ENCODE measurements at places on chromosomes 2 and 18. TPM values are rescaled to one million over a fixed set of nuclear protein-coding genes. Genes with fewer than 3 reads are reported as not detected.

Gene CD8B
- 666 TPM for total RNA-seq

Gene POU3F3
- 0.14 TPM for total RNA-seq

Gene DLX2
- 0.09 TPM for total RNA-seq

Gene TPO
- 0.05 TPM for total RNA-seq

Gene RIT2
- total RNA-seq = not detected

Gene ABCG5
- not detected for total RNA-seq

Gene RUFY4
- total RNA-seq = 2.6 TPM

GRCh38 chr18:52242711-52243110, 97.3 kb upstream of the DCC start:
- no peaks in the 10 kb centered on the region for H3K36me3 ChIP-seq
- DNase-seq = no peak
- no peak overlapping the region for H3K4me3 ChIP-seq
- no peaks in the 10 kb centered on the region for H3K27me3 ChIP-seq

DNA sequence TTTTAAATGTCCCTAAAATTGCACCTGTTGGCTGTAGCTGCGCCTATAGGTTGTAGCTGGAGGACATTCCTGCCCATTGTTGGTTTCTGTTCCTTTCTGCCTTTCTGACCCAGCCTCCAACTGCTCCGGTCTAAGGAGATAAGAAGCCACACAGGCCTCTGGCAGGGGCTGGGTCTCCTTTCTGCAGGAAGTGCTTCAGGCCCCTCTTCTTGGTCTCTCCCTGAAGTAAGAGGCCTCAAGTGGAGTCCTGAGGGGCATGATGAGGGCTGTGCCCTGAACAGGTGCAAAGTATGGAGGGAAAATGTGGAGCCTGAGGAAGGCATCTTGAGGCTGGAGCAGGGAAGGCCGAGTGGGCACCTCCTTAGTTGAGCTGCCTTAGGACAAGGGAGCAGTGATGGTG, 10.4 kb upstream of the SFTPB start:
- no peaks in the 10 kb centered on the region for H3K4me1 ChIP-seq
- no peak overlapping the region for H3K27ac ChIP-seq
- H3K36me3 ChIP-seq = no peaks in the 10 kb centered on the region

DNA sequence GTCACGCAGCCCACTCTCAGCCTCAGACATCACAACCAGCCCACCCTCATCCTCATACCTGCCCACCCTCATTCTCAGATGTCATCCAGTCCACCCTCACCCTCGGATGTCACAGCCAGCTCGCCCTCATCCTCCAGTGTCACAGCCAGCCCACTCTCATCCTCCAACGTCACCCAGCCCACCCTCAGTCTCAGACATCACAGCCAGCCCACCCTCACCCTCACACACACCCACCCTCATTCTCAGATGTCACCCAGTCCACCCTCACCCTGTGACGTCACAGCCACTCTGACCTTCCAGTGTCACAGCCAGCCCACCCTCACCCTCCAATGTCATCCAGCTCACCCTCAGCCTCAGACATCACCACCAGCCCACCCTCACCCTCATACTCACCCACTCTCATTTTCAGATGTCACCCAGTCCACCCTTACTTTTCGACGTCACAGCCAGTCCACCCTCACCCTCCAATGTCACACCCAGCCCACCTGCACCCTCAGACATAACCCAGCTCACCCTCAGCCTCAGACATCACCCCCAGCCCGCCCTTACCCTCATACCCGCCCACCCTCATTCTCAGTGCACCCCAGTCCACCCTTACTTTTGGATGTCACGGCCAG, 100.3 kb downstream of the LOXHD1 start:
- DNase-seq = no peak
- no peaks in the 10 kb centered on the region for H3K4me1 ChIP-seq
- no peaks in the 10 kb centered on the region for H3K36me3 ChIP-seq
- no peaks in the 10 kb centered on the region for H3K27me3 ChIP-seq
- no peak overlapping the region for H3K27ac ChIP-seq
- no peak overlapping the region for H3K4me3 ChIP-seq

GRCh38 chr18:45467293-45467692, 148.0 kb upstream of the SLC14A2 start:
- no peaks in the 10 kb centered on the region for H3K4me1 ChIP-seq
- no peak for DNase-seq
- no peaks in the 10 kb centered on the region for H3K27me3 ChIP-seq
- no peaks in the 10 kb centered on the region for H3K36me3 ChIP-seq
- no peak overlapping the region for H3K27ac ChIP-seq

GRCh38 chr2:71617266-71617665, 163.9 kb downstream of the DYSF start:
- no peak overlapping the region for H3K27ac ChIP-seq
- no peaks in the 10 kb centered on the region for H3K36me3 ChIP-seq
- H3K27me3 ChIP-seq = no peaks in the 10 kb centered on the region
- no peak overlapping the region for H3K4me3 ChIP-seq
- H3K4me1 ChIP-seq = no peaks in the 10 kb centered on the region
- DNase-seq = no peak

DNA sequence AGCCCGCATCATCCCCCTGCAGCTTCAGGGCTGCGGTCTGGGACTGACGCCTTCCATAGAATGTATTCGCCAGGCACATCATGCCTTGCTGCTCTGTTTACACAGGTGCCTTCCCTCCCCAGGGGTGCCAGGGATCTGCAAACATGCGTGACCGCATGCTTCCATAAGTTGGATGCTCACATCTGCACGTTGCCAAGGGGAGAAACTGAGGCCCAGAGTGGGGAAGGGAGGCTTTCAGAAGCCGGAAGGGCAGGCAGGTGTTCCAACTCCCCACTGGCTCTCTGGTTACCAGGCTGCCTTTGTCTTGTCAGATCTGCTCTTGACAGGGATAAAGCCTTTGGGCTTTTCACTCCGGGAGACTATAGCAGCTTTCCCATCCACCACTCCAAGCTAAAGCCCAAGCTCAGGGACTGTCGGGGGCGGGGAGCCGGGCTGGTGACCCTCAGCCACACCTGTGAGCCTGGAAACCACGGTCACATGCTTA, 125.8 kb upstream of the TNP1 start:
- H3K4me1 ChIP-seq = no peaks in the 10 kb centered on the region
- no peaks in the 10 kb centered on the region for H3K36me3 ChIP-seq
- DNase-seq = no peak

- no peaks in the 10 kb centered on the region for H3K27me3 ChIP-seq
- no peak overlapping the region for H3K4me3 ChIP-seq
- no peak for DNase-seq
- H3K36me3 ChIP-seq = no peaks in the 10 kb centered on the region
Observed at GRCh38 chr18:7945882-7946281, 378.8 kb downstream of the PTPRM start.

- no peak for DNase-seq
- no peaks in the 10 kb centered on the region for H3K36me3 ChIP-seq
- H3K4me1 ChIP-seq = no peaks in the 10 kb centered on the region
- H3K27me3 ChIP-seq = peaks cover 15% of the 10 kb centered on the region
- H3K27ac ChIP-seq = no peak overlapping the region
Observed at GRCh38 chr2:86290596-86291327, 46.7 kb downstream of the REEP1 start.

GRCh38 chr2:80403081-80403480, 98.5 kb upstream of the LRRTM1 start:
- no peaks in the 10 kb centered on the region for H3K36me3 ChIP-seq
- H3K4me3 ChIP-seq = no peak overlapping the region
- no peak overlapping the region for H3K27ac ChIP-seq
- no peaks in the 10 kb centered on the region for H3K27me3 ChIP-seq
- H3K4me1 ChIP-seq = no peaks in the 10 kb centered on the region

GRCh38 chr2:227378371-227378782, 729 bp downstream of the TM4SF20 start:
- no peak overlapping the region for H3K4me3 ChIP-seq
- no peak overlapping the region for H3K27ac ChIP-seq
- no peaks in the 10 kb centered on the region for H3K4me1 ChIP-seq
- DNase-seq = no peak

- no peaks in the 10 kb centered on the region for H3K36me3 ChIP-seq
- H3K4me3 ChIP-seq = no peak overlapping the region
- no peak overlapping the region for H3K27ac ChIP-seq
- H3K4me1 ChIP-seq = peaks cover 45% of the 10 kb centered on the region
- H3K27me3 ChIP-seq = no peaks in the 10 kb centered on the region
- no peak for DNase-seq
Observed at GRCh38 chr2:10405448-10405847, 42.7 kb downstream of the ODC1 start.

DNA sequence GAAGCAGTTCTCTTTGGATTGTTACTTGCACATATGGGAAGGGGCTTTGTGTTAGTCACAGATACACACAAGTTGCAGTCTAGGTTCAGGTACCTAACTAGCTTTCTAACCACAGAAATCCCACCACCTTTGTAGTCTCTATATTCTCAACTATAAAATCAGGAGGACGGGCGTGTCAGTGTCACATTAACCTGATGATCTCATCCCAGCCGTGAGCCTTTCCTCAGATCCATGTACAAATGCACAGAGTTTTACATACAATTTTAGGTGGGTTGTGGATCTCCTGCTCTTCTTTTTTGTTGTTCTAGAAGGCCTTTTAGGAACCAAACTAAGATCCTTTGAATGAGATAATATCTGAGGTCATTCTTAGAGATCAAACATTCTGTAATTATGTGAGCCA, 94.0 kb downstream of the ZNF532 start:
- H3K27me3 ChIP-seq = no peaks in the 10 kb centered on the region
- no peak overlapping the region for H3K4me3 ChIP-seq
- H3K4me1 ChIP-seq = no peaks in the 10 kb centered on the region
- no peak for DNase-seq
- H3K36me3 ChIP-seq = no peaks in the 10 kb centered on the region
- H3K27ac ChIP-seq = no peak overlapping the region

DNA sequence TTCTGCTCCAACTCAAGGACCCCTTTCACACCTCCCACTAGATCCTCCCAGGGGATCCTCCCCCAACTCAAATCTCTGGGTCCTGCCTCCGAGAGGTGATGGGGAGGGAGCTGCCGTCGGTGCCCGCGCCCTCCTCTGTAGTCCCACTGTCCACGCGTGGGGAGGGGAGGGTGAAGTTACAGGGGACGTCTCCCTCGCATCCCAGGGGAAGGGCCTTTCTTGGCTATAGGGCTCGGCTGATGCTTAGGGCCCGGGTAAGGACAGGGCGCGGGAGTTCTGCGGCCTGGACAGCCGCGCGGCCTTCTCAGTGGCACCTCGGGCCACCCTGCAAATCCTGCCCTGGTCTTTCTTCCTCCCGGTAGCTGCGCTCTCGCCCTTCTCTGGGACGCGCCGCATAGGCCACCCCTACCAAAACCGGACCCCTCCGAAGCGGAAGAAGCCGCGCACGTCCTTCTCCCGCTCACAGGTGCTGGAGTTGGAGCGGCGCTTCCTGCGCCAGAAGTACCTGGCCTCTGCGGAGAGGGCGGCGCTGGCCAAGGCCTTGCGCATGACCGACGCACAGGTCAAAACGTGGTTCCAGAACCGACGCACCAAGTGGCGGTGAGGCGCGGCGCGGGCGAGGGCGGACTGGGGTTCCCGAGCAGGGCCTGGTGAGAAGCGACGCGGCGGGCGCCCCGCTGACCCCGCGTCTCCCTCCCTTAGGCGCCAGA, 1.2 kb downstream of the TLX2 start:
- H3K27me3 ChIP-seq = peaks cover 98% of the 10 kb centered on the region
- H3K4me3 ChIP-seq = peak overlapping the region; percentile 13
- H3K4me1 ChIP-seq = peaks cover 32% of the 10 kb centered on the region

DNA sequence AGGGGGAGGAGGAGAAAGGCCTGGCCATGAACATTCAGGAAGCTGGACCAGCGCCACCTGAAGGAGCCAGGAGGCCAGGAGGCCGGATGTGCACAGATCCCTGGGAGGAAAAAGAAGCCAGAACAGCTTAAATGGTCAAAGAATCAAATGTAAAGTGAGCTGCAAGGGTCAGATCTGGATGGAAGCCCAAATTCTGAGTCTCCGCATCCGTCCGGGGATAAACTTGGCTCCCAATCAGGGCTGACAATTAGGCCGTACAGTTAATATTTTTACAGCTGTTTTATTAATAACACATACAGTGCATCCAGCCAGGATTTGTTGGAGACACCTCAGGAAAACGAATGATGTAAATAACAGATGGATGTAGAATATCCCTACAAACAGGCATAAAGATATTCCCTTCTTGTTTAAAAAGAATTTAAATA, 495.1 kb upstream of the TCF4 start:
- H3K4me1 ChIP-seq = no peaks in the 10 kb centered on the region
- no peaks in the 10 kb centered on the region for H3K36me3 ChIP-seq
- no peak overlapping the region for H3K4me3 ChIP-seq
- DNase-seq = no peak
- H3K27me3 ChIP-seq = no peaks in the 10 kb centered on the region

- no peak for DNase-seq
- H3K27me3 ChIP-seq = peaks cover 5% of the 10 kb centered on the region
- H3K27ac ChIP-seq = peak overlapping the region; percentile 55
- peak overlapping the region; percentile 62 for H3K4me3 ChIP-seq
- peaks cover 1% of the 10 kb centered on the region for H3K36me3 ChIP-seq
- peaks cover 14% of the 10 kb centered on the region for H3K4me1 ChIP-seq
Observed at GRCh38 chr2:130371723-130372054, 15.8 kb downstream of the PTPN18 start.

GRCh38 chr18:76351961-76352581, 143.0 kb downstream of the ZNF516 start:
- H3K27me3 ChIP-seq = no peaks in the 10 kb centered on the region
- no peak for DNase-seq
- H3K27ac ChIP-seq = no peak overlapping the region

Data from thymus (tissue), 14 donors.